D721Med (cell line): ENCODE measurements at places on chromosomes 11 and 22.
A peak's percentile ranks its signal among the peaks of the same experiment; 100 is the strongest.

GRCh38 chr11:69451289-69451688 is 30.2 kb upstream of the LINC01488 start:
- DNase-seq = no peak

DNA sequence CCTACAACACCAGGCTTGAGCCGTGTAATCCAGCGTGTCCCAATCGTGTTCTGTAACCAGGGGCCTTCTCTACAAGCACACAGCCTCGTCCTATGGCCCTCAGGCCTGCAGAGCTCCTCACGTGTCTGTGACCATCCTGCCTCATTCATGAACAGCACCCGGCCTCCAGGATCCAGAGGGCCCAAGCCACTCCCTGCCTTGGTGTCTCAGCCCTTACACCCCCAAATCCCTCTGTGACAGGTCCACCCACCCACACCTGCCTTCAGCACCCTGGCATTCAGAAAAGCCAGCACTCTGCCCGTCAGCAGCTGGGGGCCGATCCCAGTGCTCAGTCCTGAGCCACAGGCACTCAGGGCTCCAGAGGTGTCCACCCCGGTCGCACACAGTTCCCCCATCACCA is 5.8 kb downstream of the TSSK2 start:
- DNase-seq = no peak

- DNase-seq = no peak
Measured at GRCh38 chr11:26676641-26677040, 45.2 kb downstream of the SLC5A12 start.

DNA sequence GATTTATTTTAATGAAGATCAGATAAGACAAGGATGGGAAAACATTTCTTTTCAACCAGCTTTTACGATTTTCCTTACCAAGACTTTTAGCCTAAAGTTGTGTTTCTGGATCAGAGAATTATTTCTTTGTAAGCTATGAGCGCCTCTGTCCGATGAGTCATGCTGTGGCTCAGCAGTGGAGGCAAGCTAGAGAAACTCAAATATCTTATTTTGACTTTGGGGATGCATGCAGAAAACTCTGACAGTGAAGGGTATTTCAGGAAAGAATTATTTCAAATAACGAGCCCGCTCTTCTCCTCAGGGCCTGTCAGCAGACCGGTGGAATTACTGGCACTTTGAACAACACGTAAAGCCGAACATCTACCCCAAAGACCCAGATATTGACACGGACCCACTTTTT is 77.9 kb upstream of the OR5AK2 start:
- no peak for DNase-seq

- DNase-seq = no peak
Measured at GRCh38 chr11:2708151-2708581, 8.4 kb upstream of the KCNQ1OT1 start.

DNA sequence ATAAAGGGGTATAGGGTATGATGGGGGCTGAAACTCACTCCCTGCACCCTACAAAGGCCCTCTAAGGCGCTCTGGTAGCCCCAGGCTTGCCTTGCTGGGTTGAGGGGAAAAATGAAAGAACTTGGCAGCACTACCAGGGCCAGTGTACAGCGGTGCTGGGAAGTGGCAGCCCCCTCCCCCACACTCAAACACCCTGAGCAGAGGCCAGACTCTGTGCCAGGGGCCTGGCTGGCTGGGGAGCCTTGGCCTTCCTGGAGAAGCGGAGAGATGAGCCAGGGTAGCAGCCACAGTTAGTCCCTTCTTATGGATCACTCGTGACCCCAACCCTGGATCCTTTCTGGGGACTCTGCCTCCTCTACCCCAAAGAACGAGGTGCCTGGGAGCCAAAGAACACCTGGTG is 2.7 kb downstream of the TMEM134 start:
- DNase-seq = no peak

DNA sequence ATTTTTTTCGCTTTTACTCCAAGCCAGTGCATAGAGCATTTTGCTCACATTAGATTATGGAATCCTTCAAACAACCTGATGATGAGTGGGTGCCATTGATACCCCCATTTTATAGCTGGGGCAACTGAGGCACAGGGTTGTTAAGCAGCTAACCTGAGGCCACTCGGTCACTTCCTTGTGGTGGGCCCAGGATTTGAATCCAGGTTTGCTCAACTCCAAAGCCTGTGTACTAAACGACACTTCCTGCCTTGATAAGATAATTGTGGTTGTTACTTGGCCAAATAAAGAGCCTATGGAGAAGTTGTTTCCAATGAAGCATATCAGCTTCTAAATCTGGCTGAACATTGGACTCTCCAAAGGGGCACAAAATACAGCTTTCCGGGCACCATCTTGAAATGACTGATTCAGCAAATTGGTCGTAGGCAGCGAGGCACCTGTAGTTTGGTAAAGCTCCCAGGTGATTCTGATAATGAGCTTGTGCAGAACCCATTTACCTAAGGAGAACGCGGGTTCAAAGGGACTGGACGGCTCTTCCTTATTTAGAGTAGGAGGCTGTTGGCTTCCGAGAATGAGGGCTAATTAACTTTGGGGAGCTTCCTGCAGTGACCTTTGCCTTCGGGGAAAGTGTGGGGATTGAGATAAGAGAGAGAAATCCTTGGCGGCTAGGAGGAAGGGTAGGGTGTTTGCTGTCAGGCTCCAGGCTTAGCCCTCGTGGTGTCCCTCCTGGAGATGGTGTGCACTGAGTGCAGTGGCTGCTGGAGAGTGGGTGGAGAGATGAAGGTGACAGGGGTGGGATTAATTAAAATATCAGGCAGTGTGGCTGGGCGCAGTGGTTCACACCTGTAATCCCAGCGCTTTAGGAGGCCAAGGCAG is 17.5 kb upstream of the EHF start:
- no peak for DNase-seq

DNA sequence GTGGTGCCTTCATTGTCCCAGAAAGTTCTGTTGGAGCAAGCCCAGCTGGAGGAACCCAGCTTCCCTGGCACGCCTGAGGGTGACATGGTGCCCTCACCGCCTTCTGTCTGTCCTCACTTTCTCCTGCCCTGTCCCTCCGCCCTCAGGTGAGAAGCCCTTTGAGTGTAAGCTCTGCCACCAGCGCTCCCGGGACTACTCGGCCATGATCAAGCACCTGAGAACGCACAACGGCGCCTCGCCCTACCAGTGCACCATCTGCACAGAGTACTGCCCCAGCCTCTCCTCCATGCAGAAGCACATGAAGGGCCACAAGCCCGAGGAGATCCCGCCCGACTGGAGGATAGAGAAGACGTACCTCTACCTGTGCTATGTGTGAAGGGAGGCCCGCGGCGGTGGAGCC is 46.0 kb upstream of the NNMT start:
- no peak for DNase-seq

GRCh38 chr11:67387069-67387468 is 4.7 kb upstream of the RAD9A start:
- no peak for DNase-seq

DNA sequence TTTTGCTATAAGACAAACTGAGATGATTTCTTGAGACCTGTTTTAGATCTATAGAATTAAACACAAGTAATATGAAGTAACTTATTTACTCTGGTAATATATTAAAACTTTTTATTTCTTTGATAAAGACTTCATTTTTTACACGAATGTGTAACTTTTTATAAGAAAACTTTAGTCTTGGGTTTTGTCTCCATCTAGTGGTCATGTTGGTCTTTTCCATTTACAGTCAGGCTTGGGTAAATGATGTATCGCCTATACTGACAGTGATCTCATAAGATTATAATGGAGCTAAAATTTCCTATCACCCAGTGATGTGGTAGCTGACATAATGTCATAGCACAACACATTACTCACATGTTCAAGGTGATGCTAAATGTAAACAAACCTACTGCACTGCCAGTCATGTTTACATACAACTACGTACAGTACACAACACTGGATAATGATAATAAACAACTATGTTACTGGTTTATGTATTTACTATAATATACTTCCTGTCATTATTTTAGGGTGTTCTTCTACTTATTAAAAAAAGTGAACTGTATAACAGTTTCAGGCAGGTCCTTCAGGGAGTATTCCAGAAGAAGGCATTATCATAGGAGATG is 7.5 kb upstream of the C11orf97 start:
- DNase-seq = no peak

DNA sequence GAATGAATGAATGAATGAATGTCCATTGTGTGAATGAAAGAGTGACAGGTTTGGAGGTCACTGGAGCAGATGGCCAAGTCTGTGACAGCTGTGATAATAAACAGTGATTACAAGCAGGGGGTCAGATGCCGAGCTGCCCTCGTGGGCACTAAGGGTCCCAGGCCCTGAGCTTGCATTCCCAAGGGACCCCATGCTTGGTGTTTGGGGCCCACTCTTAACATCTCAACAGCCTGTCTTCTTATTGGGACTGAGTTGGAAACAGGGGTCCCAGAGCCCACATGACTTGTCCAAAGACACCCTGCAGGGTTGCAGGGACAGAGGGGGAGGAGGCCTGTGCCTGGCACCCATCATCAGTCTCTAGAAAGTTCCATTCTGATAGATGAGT is 12.0 kb upstream of the ANO1 start:
- DNase-seq = no peak

- no peak for DNase-seq
Measured at GRCh38 chr22:45931042-45931441, 45.9 kb downstream of the WNT7B start.

DNA sequence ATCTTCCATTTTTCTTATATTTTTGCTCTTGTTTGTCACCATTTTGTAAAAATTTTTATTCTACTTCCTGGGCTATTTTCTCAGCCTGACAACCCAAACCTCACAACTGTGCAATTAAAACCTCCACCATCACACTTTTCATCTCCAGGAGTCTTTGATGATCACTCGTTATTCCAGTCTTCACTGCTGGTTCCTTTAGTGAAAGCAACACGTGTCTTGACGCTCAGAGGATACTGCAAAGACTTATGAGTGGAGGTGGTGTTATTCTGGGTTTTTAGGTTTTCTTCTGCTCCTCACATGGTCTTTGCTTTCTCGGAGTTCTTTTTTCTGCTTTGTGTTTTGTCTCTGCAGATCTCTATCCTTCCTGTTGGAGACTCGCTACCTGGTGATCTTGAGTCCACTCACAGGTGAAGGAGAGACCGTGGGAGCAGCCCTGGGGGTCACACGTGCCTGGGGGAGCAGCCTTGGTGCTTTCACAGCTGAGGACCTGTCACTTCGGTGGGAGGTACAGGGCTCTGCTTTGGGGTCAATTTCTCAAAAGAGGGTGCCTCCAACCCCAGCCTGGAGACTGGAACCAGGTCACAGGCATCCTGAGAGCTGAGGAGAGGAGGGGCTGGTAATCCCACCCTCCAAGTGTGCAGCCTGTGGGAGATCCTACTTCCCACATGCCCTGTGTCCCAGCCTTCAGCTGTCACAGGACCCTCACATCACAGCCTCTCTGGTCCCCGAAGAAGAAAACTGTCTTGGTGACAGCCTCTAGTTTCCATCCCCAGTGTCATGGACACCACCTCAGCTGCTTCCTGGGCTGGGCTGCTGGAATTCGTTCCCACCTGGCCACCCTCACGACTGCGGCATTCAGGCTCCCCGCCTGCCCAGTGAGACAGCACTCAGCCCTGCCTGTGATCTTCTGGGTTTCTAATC is 11.0 kb downstream of the SULT4A1 start:
- no peak for DNase-seq

GRCh38 chr11:66852466-66853241 is 4.2 kb upstream of the LRFN4 start:
- DNase-seq = peak; percentile 17

GRCh38 chr11:45798793-45799441 is 6.0 kb upstream of the SLC35C1 start:
- no peak for DNase-seq

DNA sequence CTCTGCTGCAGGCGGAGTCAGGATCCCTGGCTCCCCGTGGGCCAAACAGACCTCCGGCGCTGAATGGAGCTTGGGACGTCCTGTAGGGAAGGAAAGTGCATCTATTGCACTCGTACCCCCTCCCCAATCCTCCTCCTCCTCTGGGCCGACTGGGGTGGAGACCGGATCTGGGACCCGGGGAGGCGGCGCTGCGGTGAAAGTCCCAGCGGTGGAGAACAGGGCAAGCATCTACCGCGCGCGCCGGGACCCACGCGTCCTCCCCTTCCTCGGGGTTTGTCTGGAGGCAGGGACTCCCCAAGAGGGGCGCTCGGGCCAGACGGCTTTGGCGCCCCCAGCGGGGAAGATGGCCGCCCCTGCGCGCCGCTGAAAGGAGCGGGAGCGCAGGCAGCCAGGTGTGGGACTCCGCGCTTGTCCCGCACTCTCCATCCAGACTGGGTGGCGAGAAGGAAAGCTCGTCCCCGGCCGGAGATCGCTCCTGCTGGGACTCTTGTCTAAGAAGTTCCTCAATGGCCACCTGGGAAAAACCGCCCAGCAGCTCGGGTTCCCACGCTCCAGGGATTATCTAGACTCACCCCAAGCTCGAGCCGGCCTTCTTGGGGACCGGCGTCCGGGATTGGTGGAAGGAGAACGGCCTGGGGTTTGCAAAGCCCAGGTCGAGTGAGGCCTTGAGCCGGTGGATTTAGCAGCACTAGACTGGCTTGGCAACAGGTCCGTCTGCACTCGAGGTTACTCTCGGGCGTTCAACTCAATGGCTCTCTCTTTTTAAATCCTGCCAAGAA is 718 bp downstream of the FADS2 start:
- DNase-seq = no peak

DNA sequence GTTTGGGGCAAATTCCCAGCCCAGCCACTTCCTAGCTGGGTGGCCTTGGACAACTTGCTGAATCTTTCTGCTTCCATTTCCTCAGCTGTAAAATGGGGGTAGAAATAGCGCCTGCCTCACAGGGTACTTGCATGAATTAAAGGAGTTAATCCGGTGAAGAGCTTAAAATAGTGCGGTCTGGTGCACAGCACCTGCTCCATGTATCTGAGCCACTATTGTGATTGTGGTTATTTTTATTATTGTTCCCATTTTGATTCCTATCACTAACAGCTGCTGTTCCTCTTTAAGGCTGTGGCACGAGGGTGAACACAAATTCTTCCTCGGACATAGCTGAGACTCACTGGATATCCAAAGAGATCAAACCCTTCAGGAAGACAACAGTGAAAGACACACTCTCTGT is 46.9 kb upstream of the TP53I11 start:
- DNase-seq = no peak

DNA sequence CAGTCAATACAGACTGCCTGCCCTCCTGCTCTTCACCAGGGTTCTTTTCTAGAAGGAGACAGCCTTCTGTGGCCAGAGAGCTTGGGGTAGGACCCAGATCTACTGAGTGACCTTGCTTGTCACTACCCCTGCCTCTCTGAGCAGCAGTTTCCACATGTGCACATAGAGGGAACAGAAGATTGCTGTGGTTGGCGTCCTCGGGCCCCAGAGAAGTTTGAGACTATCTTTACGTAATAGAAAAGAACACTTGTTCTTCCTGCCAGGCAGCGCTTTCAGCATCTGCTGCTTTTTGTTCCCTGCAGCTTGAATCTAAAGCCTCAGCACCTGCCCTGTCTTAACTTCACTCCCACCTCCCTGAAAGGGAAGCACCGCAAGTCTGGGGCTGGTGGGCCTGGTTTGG is 1.9 kb upstream of the FKBP2 start:
- no peak for DNase-seq
